Skin of body (tissue), 3 donors: ENCODE measurements at places on chromosomes 16 and 17. TPM values are rescaled to one million over a fixed set of nuclear protein-coding genes. Genes with fewer than 3 reads are reported as not detected.

The ARHGDIG gene
- total RNA-seq: 0.99 TPM

GRCh38 chr17:76793775-76794174 lies 55.9 kb downstream of the MFSD11 start:
- no peak for DNase-seq

GRCh38 chr17:74386386-74386785 lies 19.1 kb downstream of the GPR142 start:
- DNase-seq: no peak

GRCh38 chr17:73420897-73421296 lies 109.1 kb upstream of the CDC42EP4 start:
- DNase-seq: no peak

DNA sequence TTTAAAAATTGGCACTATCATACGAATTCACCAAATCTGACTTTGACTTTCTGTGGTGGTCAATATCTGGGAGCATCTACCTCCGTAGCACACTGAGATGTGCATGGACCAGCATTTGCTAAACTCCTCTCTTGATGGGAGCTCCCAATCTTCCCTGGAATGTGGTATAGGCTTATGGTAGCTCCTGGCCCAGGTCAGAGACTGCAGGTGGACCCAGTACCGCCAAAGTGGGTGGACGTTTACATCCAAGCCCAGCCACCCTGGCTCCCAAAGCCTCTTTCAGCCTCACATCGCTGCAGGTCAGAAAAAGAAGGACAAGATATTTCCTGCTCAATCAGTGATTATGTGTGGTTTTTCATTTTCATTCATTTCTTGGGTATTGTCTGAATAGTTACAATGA lies 43.1 kb upstream of the NKD1 start:
- no peak for DNase-seq

DNA sequence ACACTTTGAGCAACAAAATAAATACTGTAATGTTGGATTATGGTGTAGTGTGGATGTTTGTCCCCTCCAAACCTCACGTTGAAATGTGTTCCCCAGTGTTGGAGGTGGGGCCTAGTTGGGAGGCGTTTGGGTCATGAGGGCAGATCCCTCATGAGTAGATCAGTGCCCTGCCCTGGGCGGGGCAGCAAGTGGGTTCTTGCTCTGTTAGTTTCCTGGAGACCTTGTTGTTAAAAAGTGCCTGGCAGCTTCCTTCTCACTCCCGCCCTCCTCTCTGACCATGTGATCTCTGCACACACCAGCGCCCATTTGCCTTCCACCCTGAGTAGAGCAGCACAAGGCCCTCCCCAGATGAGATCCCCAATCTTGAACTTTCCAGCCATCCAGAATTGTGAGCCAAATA lies 67.7 kb downstream of the MPRIP start:
- DNase-seq: no peak
